CD4-positive, alpha-beta memory T cell (primary cell): ENCODE measurements at places on chromosomes 3 and 15.
A peak's percentile ranks its signal among the peaks of the same experiment; 100 is the strongest.

GRCh38 chr3:35748144-35748543 is 108.8 kb downstream of the ARPP21 start:
- no peak for DNase-seq

DNA sequence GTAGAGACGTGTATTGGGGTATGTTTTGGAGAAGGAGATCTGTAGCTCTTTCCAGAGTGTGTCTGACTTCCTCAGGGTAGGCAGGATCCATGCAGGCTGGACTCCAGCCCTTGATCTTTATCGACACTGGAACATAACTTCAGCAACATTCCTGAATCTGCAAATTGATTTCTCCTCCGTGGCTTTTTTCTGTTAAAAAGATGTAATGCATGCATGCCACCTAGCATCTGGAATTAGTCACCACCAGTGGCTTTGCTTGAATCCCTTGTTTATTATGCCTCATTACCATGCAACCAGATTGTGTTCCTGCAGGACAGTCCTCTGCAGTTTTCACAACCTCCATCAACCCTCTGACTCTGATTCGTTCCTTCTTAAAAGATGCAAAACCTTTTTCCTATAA is 86.1 kb downstream of the CCNL1 start:
- DNase-seq, result no peak

- no peak for DNase-seq
Observed at GRCh38 chr15:48337607-48338006, 6.4 kb downstream of the DUT start.

GRCh38 chr3:160052385-160053047 is 63.9 kb downstream of the IL12A start:
- DNase-seq, result no peak

DNA sequence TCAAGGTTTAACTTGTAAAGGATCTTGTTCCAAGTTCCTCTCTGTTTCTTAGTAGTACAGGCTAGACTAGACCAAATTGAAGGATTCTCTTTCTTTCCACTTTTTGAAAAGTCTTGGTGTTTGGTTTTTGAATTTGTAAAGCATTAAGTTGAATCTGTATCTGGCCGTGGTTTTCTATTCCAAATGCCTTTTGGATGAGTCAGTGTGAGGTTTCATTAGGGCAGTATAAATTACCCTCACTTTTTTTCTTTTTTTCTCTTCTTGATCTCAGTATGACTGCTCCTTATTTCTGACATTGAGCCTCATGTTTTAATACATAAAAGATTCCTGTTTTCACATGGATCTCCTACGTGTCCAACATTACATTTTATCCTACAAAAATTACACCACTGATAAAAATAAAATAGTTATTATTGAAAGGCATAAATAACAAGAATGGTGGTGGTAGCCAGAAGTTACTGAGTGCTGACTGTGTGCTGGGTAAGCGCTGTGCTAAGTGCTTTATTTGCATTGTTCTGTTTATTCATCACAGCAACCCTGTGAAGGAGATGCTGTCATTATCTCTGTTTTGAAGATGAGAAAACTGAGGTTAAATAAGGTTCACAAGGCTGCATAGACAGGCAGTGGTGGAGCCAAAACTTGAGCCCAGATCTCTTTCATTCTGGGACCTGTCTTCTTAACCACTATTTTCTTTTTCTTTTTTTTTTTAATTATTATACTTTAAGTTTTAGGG is 48.3 kb downstream of the MITF start:
- no peak for DNase-seq

- no peak for DNase-seq
Observed at GRCh38 chr15:29942143-29942542, 119.9 kb upstream of the TJP1 start.

- DNase-seq, result no peak
Observed at GRCh38 chr3:4534906-4535305, 41.8 kb downstream of the ITPR1 start.

DNA sequence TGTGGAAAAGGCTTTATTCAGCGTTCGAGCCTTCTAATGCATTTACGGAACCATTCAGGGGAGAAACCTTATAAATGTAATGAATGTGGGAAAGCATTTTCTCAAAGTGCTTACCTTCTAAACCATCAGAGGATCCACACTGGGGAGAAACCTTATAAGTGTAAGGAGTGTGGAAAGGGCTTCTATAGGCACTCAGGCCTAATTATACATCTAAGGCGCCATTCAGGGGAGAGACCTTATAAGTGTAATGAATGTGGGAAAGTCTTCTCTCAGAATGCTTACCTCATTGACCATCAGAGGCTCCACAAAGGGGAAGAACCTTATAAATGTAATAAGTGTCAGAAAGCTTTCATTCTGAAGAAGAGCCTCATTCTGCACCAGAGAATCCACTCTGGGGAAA is 6.2 kb upstream of the ZNF35 start:
- DNase-seq, result no peak

DNA sequence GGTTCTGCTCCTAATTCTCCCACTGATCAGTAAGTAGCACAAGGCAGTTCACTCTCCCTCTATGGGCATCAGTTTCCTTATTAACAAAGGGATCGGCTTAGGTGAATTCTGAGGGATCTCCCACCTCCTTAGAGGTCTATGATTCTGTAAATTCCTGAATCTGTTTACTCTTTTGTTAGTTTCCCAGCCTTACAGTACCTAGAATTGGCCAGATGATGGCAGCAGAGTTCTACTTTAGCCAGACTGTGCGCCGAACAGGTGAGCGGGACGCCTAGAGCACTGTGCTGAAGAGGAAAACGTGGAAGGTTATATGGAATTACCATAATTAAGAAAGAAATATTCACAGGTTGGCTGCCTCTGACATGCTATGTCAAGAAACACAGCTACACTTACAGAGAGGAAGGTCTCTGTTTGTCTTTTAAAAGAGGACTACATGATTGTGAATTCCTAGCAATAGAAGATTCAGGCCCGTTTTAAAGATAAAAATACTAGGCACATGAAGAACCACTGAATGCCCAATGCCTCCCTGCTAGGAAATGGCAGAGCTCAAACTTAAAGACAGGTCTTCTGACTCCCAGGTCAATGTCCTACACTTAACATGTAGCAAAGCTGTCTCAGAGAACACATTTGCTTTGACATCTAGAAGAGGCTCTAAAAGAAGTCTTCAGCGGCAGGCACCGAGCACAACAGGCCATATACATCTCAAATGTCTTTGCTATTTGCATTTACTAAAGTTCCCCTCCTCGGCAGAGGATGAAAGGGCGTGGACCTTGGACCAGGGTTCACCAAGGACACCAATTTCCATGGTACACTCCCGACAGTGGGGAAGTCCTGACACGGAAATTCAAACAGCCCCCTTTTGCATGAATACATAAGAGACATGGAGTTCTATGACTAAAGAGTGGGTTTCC is 259.9 kb downstream of the FGF12 start:
- peak; percentile 52 for DNase-seq

DNA sequence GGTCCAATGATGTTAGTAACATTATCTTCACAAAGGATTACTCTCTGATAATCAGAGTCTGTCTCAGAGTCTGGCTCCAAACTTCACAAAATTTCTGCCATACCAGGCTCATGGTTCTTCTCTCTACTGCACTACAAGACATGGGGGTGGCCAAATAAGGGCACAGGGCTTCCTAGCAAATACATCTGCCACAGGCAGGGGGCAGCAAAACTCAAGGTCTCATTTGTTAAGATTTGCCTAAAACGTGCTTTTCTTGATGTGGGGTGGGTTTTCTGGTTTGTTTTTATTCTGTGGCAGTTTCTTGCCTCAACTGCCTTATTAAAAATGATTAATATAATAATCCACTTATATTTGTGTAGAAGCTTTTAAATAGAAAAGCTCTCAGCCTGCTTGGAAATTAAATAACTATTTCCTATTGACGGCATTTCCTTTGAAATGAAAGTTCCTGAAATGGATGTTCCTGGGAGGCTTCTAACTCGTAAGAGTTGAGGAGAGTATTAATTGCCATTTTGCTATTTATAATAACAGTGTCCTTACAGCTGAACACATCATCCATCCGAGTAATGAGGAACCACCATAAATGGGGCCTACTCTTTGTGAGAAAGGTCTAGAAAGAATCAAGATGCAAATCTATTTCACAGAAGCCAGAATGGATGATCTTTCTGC is 53.8 kb downstream of the SST start:
- peak; percentile 38 for DNase-seq

- DNase-seq, result no peak
Observed at GRCh38 chr3:72185549-72186399, 400.8 kb upstream of the PROK2 start.

DNA sequence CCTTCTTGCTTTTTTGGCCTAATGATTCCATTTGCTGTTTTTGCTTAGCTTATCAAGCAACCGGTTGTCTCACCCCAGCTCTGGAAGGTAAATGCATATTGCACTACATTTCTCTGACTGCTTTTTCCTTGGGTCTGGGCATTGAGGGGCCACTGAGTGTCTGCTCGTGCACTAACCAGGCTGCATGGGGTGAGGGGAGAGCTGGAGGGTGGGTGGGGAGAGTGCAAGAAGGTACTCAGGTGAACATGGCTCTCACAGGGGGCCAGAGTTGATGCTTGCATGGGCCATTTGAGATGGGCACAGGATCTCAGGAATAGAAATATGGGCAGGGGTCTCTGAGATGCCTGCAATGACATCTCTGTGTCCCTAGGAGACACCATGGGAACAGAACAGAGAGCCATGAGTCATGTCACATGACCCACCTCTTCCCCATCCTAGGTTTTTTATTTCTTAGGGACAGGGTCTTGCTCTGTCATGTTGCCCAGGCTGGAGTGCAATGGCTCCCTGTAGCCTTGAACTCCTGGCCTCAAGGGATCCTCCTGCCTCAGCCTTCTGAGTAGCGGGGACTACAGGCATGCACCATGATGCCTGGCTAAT is 6.2 kb downstream of the ALPK3 start:
- no peak for DNase-seq

GRCh38 chr15:48515500-48515899 is 130.0 kb downstream of the FBN1 start:
- no peak for DNase-seq

DNA sequence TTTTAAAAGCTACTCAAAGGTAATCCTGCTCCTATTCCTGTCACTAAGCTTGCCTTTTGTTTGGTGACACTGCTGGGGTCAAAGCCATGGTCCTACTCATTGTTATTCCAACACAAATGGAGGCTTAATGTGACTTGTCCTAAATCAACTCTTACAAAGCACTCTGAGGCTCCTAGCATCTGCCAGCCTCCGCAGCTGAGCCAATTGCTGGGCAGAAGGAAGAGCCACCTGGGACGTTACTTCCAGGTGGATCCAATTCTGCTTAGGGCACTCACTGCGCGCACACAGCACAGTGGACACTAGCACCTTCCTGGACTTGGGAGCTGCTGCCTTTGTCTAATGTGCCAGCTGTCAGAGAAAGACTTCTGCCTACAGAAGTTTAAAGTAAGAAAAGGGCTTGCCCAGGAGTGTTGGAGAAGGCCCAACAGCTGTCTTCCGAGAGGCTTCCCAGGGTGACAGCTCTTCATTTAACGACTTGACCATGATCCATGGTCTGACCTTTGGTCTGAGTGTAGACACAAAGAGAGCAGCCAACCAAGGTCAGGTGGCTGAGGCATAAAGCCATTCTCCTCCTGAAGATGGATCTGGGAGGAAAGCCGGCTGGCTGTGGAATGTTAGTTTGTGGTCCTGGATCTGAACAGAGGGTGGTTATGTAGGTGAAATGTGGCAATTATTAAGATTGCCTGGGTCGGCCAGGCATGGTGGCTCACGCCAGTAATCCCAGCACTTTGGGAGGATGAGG is 102.2 kb downstream of the AQP9 start:
- no peak for DNase-seq

- no peak for DNase-seq
Observed at GRCh38 chr3:161104561-161105551, at the start of gene B3GALNT1. Gene B3GALNT1 (minus strand): TSS chr3:161105349. CDS start chr3:161086754, 18,595 bp downstream.

DNA sequence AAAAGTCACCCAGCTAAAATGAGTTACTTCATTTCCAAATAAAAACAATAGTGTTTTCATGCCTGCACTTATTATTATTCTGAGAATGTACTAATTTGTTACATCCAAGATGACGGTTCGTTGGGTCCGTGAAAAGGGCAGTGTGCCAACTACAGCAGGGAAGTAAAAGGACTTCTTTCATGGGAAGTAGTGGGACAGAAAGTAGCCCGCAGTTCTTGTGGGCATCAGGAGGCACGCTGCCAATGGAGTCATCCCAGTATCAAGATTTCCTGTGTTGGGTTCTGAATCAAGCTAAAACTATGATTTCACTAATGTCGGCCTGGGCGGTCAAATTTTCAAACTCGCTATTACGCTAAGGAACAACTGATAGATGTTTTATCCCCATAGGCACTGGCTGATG is 254.5 kb upstream of the SOX2 start:
- no peak for DNase-seq

GRCh38 chr3:111509308-111509707 is 32.7 kb upstream of the CD96 start:
- DNase-seq, result no peak

DNA sequence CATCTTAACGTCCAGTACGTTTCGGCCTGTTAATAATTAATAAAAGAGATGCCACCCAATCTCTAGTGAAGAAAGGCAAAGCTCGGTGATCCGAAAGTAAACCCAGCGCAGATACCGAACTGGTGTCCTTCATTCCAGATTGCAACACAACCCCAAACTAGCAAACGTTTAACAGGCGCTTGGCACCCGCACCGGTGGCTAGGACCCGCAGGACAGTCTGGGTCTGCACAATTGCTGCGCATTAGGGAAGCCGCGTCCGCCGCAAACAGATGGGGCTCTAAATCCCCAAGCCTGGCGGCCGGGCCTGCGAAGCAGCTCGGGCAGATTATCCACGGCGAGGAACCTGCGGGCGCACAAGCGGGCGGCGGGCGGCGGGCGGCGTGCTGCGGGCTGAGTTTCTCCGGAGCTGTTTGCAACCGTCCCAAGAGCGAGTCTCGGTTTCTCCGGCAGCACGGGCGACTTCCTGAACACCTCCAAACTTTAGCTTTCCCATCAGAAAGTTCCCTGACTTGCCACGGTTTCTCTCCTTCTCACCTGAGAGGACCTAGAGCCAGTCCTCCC is 112.1 kb upstream of the ICE2 start:
- DNase-seq, result peak; percentile 60

GRCh38 chr3:123053107-123053506 is 13.7 kb upstream of the PDIA5 start:
- no peak for DNase-seq

DNA sequence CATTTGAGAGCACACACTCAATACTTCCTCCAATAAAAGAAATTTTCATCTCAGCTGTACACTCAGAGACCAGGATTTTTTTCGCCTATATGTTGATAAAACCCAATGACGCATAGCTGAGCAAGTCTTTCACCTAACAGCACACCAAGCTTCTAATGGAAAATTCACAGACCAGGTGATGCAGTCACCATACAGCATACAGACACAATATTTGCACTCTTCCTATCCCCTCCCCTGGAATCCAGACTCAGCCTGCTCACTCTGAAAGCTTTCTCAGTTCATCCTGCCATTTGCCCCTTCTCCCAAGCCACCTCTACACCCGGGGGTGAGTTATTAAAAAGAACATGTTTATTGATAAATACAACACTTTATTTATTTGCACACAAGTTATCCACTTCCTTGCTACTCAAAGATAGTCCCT is 1.7 kb downstream of the TBC1D5 start:
- no peak for DNase-seq

- DNase-seq, result peak; percentile 28
Observed at GRCh38 chr15:43514241-43515057, 3.0 kb upstream of the MAP1A start.

- DNase-seq, result no peak
Observed at GRCh38 chr3:194259982-194260766, 91.0 kb downstream of the CPN2 start.

GRCh38 chr3:107894998-107895397 is 195.8 kb downstream of the CD47 start:
- no peak for DNase-seq
